ENCODE measurements at places on chromosomes 13 and 19.

DNA sequence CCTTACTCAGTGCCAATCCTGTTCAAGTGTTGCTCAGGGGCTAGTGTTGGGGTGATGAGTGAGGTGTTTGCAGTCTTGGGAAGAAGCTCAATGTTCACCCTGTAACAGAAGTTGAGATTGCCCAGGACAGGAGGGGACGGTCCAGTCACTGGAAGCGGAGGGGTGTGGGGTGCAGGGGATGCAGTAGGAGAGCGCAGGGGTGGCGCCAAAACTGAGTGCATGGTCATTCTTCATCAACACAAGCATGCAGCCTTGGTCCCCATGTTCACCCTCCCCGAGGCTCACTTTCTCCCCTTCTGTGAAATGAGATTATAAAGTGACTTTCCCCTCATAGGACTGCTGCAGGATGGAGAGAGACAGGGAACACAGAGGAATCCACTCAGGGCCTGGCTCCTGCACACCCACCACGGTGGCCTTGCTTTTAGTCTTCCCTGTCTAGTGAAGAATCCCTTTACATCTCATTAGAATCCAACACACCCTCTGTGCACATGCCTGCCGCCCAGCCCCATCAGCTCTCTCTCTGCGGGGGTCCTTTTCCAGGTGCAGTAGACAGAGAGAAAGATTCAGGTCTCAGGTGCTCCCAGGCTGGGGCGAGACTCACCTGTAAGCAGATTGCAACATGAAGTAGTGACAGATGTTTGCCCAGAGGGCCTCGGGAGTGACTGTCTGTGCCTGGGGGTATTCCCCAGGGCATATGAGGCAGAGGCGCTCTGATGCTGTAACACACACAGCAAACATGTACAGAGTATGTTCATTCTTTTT, 93.2 kb downstream of the TSHZ3 start:
- ATAC-seq, result no peak

- no peak for ATAC-seq
Measured at GRCh38 chr13:111844222-111844671, 222.7 kb upstream of the SOX1 start.

DNA sequence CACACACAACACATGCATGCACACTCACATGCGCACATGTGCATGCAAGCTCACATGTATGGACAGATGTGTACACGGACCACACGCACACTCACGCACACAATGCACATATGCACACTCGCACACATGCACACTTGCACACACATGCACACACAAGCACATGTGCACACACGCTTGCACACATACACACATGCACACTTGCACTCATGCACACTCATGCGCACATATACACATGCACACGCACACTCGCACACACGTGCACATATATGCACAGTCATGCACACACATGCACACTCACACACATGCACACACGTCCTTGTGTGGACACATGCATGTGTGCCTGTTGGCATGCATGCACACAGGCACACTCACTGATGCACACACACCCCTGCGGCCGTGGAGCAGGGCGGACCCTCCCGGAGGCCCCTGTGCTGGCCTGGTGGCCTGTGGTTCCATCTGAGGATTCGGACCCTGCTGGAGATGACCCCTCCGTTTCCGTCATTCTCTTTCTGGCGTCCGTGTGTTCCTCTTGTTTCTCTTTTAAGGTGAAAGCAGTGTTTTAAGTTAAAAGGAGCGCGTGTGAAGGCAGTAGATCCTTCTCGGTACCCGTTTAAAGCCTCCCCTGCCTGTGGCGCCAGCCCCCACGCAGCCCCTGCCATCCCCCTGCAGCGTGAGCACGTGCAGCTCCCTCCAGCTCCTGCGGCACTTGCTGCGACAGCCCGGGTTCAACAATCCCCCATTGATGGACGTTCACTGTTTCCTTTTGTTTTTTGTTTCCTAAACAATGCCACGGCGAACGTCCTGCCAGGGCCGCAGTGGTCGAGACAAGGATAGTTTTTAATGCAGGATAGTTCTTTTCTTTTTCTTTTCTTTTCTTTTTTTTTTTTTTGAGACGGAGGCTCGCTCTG, 5.6 kb downstream of the NDUFS7 start:
- no peak for ATAC-seq

DNA sequence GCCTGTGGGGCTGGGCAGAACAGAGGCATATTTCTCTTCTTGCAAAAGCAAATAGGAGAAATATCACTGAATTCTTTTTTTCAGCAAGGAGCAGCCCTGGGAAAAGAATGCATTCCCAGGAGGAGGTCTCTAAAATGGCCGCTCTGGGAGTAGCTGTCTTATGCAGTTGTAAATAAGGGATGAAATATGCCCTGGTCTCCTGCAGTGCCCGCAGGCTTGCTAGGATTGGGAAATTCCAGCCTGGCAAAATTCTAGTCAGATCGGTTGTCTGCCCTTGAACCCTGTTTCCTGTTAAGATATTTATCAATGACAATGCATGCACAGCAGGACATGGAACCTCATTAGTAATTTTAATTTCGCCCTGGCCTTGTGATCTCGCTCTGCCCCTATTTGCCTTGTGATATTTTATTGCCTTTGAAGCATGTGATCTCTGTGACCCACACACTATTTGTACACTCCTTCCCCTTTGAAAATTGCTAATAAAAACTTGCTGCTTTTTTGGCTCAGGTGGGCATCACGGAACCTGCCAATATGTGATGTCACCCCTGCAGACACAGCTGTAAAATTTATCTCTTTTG, 1993.2 kb downstream of the PCDH9 start:
- no peak for ATAC-seq

- peak; percentile 44 for ATAC-seq
Measured at GRCh38 chr19:13051557-13052165, 51.0 kb downstream of the LYL1 start.

DNA sequence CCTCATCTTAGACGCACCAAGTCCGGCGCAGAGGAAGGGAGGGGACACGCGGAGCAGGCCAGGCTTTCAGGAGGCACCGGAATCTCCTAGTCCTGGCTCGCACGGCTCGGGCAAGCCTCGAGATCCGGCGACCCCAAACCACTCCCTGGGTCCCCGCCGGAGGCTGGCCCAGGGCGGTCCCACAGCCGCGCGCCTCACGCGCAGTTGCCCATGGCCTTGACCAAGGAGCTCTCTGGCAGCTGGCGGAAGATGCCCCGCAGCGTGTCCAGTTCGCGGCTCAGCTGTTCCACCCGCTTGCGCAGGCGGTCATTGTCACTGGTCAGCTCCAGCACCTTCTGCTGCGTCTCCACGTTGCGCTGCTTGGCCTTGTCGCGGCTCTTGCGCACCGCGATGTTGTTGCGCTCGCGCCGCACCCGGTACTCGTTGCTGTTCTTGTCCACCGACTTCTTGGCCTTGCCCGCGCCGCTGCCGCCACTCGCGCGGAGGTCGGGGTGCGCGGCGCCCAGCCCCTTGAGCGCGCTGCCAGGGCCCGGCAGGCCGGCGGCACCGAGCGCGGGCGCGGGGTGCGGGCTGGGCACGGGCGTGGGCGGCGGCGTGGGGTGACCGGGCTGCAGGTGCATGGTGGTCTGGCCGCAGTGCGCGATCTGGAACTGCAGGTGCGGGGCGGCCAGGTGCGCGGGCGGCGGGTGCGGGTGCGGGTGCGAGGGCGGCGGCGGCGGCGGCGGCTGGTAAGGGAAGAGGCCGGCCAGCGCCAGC, 1.0 kb downstream of the CEBPA start:
- ATAC-seq, result no peak

- ATAC-seq, result no peak
Measured at GRCh38 chr13:23845105-23845725, 44.0 kb downstream of the MIPEP start.

DNA sequence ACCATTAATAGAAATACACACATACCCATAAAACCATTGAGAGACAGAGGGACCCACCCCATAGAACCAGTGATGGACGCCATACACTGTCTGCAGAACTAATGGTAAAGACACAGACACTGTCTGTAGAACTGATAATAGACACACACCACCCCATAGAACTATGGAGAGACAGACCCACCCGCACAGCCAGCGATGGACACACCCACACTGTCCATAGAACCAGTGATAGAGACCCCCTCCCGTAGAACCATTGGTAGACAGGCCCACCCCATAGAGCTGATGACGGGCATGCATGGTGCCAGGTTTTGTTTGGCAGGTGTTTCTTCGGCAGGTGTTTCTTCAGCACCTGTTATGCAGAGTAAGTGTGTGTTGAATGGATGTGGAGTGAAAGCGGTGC, 88.3 kb upstream of the TEX29 start:
- no peak for ATAC-seq

GRCh38 chr13:36685927-36686326, 12.1 kb downstream of the SERTM1 start:
- ATAC-seq, result no peak

- no peak for ATAC-seq
Measured at GRCh38 chr19:49988433-49988832, 27.5 kb upstream of the SIGLEC11 start.

GRCh38 chr13:114043421-114044053, 69.7 kb upstream of the C13orf46 start:
- ATAC-seq, result peak; percentile 88

DNA sequence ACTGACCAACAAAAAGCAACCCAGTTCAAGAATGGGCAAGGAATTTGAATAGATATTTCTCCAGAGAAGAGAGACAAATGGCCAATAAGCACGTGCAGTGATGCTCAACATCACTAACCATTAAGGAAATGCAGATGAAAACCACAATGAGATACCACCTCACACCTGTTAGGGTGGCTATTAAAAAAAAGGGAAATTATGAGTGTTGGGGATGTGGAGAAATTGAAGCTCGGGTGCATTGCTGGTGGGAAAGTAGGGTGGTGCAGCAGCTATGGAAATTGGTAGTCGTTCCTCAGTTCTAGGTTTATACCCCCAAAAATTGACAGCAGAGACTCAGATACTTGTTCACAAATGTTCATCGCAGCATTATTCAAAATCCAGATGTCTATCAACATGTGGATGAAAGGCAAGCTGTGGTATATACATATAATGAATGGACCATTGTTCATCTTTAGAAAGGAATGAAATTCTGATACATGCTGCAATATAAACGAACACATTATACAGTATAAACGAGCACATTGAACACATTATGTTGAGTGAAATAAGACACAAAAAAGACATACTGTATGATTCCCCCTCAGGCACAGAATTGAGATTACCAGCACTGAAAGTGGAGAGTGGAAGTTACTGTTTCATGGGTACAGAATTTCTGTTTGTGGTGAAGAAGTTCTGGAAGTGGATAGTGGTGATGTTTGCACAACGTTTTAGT, 927 bp downstream of the CHAMP1 start:
- ATAC-seq, result no peak

GRCh38 chr13:27918041-27918917, 1.5 kb upstream of the PDX1 start:
- no peak for ATAC-seq

- ATAC-seq, result no peak
Measured at GRCh38 chr13:107765724-107766401, 449.5 kb downstream of the LIG4 start.

- ATAC-seq, result no peak
Measured at GRCh38 chr19:36420961-36421748, 2.7 kb upstream of the ZFP82 start.

- ATAC-seq, result no peak
Measured at GRCh38 chr13:37274569-37275497, 169.4 kb upstream of the CSNK1A1L start.

- ATAC-seq, result peak; percentile 41
Measured at GRCh38 chr13:109454167-109454917, 332.0 kb downstream of the IRS2 start.

GRCh38 chr19:46376241-46377153, 29.6 kb downstream of the PPP5C start:
- ATAC-seq, result no peak

- no peak for ATAC-seq
Measured at GRCh38 chr13:71912524-71912923, 45.5 kb upstream of the DACH1 start.

DNA sequence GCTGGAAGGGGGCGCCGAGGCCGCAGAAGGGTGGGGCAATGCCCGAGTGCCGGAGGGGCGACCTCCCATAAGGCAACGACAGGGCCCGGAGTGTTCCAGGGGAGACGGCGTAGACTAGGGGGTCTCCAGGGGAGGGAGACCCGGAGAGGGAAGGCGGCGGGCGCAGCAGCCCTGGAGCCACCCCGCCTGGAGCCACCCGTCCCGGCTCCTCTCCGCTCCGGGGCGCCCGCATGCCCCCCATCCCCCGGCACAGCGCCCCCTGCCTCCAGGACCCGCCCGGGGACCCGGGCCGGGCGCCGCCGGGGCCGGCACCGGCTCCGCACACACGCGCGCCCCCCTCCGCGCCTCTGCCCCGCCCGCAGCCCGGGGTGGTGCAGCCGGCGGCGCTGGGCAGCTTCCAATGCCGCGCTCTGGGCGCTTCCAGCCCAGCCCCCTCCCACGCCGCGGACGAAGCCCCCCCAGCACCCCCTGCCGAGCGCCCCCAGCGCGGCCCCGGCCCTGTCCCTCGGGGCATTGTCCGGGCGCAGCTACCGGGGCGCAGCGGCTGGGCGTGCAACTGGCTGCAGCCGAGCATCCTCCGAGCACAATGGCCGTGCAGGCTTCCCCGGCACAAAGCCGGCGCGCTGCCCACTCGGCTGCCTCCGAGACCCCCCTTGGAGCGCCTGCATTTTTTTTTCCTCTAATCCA, 519 bp downstream of the PTPRS start:
- ATAC-seq, result peak; percentile 37

GRCh38 chr13:51861723-51862300, at the start of gene CCDC70:
CCDC70 (plus strand) TSS chr13:51861969; CDS start chr13:51865412, 3,443 bp downstream.
- no peak for ATAC-seq

- ATAC-seq, result no peak
Measured at GRCh38 chr19:7997809-7998480, 7.5 kb downstream of the ELAVL1 start.

GRCh38 chr13:63010072-63010658, 1594.5 kb upstream of the PCDH20 start:
- no peak for ATAC-seq

DNA sequence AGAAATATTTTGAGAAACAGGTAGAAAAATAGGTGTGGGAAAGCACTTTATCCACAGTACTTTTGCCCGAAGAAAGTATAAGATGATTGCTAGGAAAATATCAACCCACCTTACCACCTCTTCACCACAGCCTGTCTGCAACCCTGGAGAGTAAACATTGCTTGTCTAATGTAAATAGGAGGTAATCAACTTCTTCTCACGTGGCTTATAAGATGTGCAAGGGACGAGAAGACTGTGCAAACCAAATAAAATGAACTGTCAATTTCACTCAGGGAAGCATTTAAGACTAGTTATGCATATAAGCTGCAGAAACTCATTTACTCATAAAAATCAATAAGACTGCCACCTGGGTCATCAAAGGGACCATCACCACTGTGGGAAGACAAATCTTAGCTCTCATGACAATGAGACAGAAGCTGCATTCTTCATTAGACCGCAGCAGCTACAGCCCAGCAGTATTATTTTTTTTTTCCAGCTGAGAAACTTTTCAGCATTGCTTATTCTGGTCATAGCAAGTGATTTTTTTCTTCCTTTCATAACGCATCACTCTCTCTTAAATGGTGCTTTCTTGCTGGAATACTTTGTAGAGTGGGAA, 807.7 kb upstream of the GPC6 start:
- no peak for ATAC-seq

GRCh38 chr13:110047496-110047895, 259.5 kb downstream of the COL4A1 start:
- ATAC-seq, result peak; percentile 66

- no peak for ATAC-seq
Measured at GRCh38 chr13:27336014-27336673, 65.5 kb downstream of the RASL11A start.
